ENCODE measurements at places on chromosomes 1 and 21.

- no peak overlapping the region for H3K4me3 ChIP-seq
- H3K27ac ChIP-seq = no peak overlapping the region
- no peak for DNase-seq
- no peaks in the 10 kb centered on the region for H3K36me3 ChIP-seq
- H3K4me1 ChIP-seq = peaks cover 11% of the 10 kb centered on the region
- H3K27me3 ChIP-seq = peaks cover 14% of the 10 kb centered on the region
These were observed 4.2 kb upstream of the FAM131C start for GRCh38 chr1:16077406-16078245.

GRCh38 chr1:83060221-83060620 is 938.7 kb downstream of the TTLL7 start:
- no peak overlapping the region for H3K27ac ChIP-seq
- no peaks in the 10 kb centered on the region for H3K36me3 ChIP-seq
- peak; percentile 96 for DNase-seq
- H3K4me3 ChIP-seq = no peak overlapping the region

- DNase-seq = peak; percentile 15
- no peak overlapping the region for H3K27ac ChIP-seq
- H3K27me3 ChIP-seq = no peaks in the 10 kb centered on the region
- H3K4me1 ChIP-seq = peaks cover 4% of the 10 kb centered on the region
- no peaks in the 10 kb centered on the region for H3K36me3 ChIP-seq
- no peak overlapping the region for H3K4me3 ChIP-seq
These were observed 41.7 kb downstream of the ADARB1 start for GRCh38 chr21:45116066-45116465.

DNA sequence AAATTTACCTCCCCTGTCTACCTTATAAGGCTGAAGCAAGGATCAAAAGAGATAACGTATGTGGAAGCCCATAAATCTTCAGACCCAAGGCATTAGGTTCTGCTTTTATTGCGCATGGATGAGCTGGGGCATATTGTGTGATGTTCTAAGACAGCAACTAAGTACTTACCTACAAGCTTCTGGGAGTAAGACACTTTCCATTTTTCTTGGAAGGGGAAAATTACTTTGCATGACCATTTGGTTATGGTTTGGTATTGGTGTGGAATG is 21.1 kb downstream of the LMOD1 start:
- no peak overlapping the region for H3K4me3 ChIP-seq
- no peak for DNase-seq
- H3K27me3 ChIP-seq = no peaks in the 10 kb centered on the region
- H3K36me3 ChIP-seq = no peaks in the 10 kb centered on the region

GRCh38 chr1:169964206-169964605 is 70.5 kb upstream of the SCYL3 start:
- H3K27ac ChIP-seq = no peak overlapping the region
- H3K4me3 ChIP-seq = no peak overlapping the region
- DNase-seq = no peak
- H3K36me3 ChIP-seq = peaks cover 3% of the 10 kb centered on the region
- H3K4me1 ChIP-seq = no peaks in the 10 kb centered on the region
- no peaks in the 10 kb centered on the region for H3K27me3 ChIP-seq

DNA sequence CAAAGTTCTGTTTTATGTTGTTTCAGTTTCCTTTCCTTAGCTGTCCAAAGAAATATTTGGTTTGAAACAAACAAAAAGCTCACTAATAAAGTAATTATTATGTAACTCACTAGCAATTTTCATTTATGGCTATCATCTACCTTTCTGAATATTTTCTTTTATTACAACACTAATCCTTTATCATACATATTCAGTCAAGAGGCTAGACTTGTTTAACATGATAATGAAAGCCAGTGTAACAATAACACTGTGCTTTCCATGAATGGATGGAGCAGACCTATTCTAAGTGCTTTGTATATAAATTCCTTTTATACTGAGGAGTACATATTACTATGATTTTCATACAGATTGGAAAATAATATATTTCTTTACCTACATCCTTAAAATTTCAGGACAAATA is 972.8 kb upstream of the ADGRL4 start:
- H3K27me3 ChIP-seq = no peaks in the 10 kb centered on the region
- H3K27ac ChIP-seq = no peak overlapping the region
- no peak overlapping the region for H3K4me3 ChIP-seq
- H3K4me1 ChIP-seq = no peaks in the 10 kb centered on the region
- DNase-seq = no peak

DNA sequence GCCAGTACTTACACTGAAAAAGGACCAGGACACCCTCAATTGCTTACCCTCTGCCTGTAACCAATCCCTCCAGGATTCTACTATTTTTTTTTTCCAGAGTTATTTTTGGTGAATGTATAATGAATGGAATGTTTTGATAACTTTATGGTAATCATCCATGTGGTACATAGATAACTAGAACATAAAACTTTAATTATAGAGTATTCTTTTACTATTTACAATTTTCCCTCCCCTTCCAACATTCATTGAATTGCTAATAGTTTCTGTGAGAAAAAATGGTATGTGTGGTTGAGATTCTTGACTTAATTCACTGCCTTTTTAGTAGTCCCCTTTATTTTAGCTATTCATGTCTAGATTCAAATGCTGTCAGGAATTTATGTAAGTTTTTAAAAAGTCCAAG is 164.6 kb downstream of the CYYR1 start:
- H3K4me1 ChIP-seq = peaks cover 23% of the 10 kb centered on the region
- no peaks in the 10 kb centered on the region for H3K27me3 ChIP-seq
- H3K36me3 ChIP-seq = no peaks in the 10 kb centered on the region
- no peak for DNase-seq

DNA sequence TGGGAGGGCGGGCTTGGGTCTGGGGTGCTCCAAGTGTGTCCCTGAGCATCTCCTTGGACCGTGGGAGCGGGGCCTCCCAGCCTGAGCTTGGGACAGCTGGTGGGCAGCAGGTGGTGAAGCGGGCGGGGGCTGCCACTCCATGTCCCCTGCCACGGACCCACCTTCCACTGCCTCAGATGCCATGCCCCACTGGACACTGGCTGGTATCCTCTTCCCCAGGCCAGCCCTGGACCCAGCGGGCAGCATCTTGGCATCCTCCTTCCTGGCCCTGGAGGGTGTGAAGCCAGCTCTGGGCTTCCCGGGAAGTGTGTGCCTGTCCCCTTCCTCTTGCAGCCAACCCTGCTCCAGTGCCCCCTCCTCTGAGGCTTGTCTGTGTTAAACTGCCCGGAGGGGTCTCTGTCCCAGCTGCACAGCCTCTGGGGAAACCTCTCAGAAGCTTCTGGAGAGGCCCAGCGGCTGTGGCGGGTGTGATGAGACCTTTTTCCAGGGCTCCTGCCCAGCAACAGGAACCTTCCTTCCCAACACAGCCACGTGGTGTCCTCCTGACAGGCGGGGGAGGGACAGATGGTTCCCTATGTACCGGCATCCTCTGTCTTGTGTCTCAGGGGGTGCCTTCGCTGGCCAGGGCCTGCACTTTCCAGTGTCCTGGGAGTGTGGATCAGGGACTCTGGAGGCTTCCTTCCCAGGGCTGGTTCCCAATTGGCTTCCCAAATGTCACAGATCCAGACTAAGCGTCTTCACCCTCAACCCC is 81.6 kb upstream of the DISP3 start:
- no peaks in the 10 kb centered on the region for H3K36me3 ChIP-seq
- no peak for DNase-seq
- H3K27ac ChIP-seq = no peak overlapping the region
- H3K27me3 ChIP-seq = no peaks in the 10 kb centered on the region
- H3K4me3 ChIP-seq = no peak overlapping the region

DNA sequence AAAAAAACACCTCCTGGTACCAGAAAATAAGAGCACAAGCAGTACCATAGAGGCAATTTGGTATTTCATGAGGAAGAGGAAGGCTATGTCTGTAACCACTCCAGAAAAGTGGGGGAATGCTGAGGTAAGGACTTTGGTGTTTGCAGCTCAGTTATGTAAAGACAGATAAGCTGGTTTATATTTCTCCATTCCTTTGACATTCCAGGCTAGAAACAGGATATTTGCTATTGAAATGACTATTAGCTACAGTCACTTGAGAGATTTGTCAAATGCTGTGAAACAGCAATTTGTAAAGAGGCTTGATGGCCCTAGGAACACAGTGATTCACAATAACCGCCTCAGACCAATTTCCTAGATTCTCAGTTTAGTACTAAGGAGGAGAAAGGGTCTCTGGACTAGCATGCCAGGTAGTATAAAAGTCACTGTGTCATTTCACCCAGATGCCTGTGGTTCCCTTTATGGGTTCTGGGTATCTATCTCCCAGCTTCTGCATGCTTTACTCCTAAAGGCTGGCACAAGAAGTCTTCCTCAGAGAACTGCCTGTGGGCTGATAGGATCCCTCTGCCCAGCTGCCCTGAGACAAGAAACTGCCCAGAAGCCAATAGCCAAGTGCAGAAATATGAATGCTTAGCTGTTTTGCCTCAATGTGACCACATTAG is 80.5 kb downstream of the VCAM1 start:
- peak overlapping the region; percentile 83 for H3K27ac ChIP-seq
- peaks cover 8% of the 10 kb centered on the region for H3K4me1 ChIP-seq
- DNase-seq = no peak
- no peak overlapping the region for H3K4me3 ChIP-seq

DNA sequence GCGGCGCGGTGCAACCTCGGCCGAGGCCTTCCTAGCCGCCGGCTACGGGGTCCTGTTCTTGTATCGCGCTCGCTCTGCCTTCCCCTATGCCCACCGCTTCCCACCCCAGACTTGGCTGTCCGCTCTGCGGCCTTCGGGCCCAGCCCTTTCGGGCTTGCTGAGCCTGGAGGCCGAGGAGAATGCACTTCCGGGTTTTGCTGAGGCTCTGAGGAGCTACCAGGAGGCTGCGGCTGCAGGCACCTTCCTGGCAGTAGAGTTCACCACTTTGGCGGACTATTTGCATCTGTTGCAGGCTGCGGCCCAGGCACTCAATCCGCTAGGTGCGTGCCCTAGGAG is 379 bp downstream of the PPCS start:
- no peaks in the 10 kb centered on the region for H3K27me3 ChIP-seq
- peak; percentile 79 for DNase-seq
- H3K36me3 ChIP-seq = no peaks in the 10 kb centered on the region
- H3K27ac ChIP-seq = peak overlapping the region; percentile 72
- H3K4me1 ChIP-seq = peaks cover 10% of the 10 kb centered on the region

- H3K4me1 ChIP-seq = peaks cover 2% of the 10 kb centered on the region
- H3K27me3 ChIP-seq = no peaks in the 10 kb centered on the region
- no peak overlapping the region for H3K4me3 ChIP-seq
- no peak for DNase-seq
- H3K36me3 ChIP-seq = no peaks in the 10 kb centered on the region
- H3K27ac ChIP-seq = no peak overlapping the region
These were observed 3.7 kb downstream of the KAZN start for GRCh38 chr1:14602136-14602535.

GRCh38 chr1:192986110-192986747 is 72.9 kb downstream of the UCHL5 start:
- H3K4me1 ChIP-seq = no peaks in the 10 kb centered on the region
- DNase-seq = no peak
- H3K27ac ChIP-seq = no peak overlapping the region
- no peaks in the 10 kb centered on the region for H3K36me3 ChIP-seq
- no peaks in the 10 kb centered on the region for H3K27me3 ChIP-seq

DNA sequence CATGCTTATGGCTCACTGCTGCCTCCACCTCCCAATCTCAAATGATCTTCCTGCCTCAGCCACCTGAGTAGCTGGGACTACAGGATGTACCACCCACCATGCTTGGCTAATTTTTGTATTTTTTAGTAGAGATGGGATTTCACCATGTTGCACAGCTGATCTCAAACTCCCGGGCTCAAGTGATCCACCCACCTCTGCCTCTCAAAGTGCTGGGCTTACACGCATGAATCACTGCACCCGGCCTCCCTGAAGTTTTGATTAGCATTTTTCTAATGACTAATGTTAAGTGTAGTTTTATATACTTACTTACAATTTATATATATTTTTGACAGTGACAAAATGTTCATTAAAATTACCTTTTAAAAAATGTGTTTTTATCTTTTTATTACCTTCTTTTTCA is 41.1 kb downstream of the ZNF678 start:
- no peak overlapping the region for H3K27ac ChIP-seq
- H3K36me3 ChIP-seq = no peaks in the 10 kb centered on the region
- no peaks in the 10 kb centered on the region for H3K27me3 ChIP-seq
- no peak for DNase-seq
- H3K4me1 ChIP-seq = peaks cover 2% of the 10 kb centered on the region
- H3K4me3 ChIP-seq = no peak overlapping the region

DNA sequence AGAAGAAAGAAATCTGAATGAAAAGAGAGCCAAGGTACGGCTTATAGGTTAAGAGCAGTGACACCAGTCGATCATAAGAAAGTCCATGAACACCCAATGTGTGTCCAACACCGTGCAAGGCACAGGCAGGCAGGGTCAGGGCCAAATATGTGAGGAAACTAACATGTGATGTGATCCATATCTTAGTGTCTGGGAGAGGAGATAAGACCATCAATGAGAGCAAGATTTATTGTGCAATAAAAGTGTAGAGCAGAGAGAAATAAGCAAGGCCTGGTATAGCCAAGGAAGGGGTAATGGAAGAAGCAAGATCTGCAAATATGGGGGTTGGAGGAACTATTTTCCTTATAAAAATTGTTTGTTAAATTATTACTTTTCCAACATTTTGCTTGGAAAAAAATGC is 198.8 kb downstream of the CRB1 start:
- no peak for DNase-seq
- H3K4me1 ChIP-seq = no peaks in the 10 kb centered on the region
- no peak overlapping the region for H3K4me3 ChIP-seq

Data from trophoblast cell (in vitro differentiated cells and primary cell).